T-helper 2 cell treated with Interferon-gamma antibody and Interleukin-4, amounts not matched to agents 5 μg/mL and 100 μg/mL, for 36 hours (primary cell): ENCODE measurements at places on chromosomes 4 and X.

DNA sequence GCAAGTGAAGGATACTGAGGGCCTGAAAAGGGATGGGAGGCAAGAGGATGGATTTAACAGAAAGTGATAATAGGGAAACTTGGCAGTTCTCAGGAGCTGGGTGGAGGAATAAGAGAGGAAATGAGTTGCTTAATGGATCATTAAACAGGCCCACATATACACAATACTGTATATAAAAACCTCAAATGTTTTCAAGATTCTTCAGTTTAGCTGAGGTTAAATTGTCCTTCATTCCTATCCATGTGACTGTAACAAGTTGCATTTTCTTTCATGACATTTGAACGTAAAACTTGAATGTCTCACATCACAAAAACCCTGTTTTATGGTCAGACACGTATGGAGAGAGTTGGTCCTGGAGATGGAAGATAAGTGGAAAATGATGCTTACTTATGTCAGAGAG, 76.5 kb upstream of the PLAC8 start:
- DNase-seq = no peak

- no peak for DNase-seq
Observed at GRCh38 chr4:164531336-164531735, 222.6 kb upstream of the SMIM31 start.

GRCh38 chr4:52019936-52020657, at the start of gene LRRC66:
LRRC66 (minus strand) TSS chr4:52020363; CDS start chr4:52017613, 2,750 bp downstream.
- DNase-seq = no peak

DNA sequence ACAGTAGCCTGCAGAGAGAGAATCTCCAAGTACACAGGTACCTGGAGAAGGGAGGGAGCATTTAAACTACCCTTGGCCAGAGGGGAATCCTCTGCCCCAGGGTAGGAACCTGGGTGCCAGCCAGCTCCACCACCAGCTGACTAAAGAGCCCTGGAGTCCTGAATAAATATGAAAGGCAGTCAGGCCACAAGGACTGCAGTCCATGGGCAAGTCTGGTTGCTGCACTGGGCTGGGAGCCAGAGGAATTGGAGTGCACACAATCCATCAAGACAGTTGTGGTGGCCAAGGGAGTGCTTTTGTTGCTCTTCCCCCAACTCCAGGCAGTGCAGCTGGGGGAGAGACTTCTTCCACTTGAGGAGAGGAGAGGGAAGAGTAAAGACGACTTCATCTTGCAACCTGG, 172.5 kb downstream of the HNRNPD start:
- DNase-seq = no peak

- DNase-seq = no peak
Observed at GRCh38 chr4:35604252-35604651, 640.1 kb downstream of the ARAP2 start.

DNA sequence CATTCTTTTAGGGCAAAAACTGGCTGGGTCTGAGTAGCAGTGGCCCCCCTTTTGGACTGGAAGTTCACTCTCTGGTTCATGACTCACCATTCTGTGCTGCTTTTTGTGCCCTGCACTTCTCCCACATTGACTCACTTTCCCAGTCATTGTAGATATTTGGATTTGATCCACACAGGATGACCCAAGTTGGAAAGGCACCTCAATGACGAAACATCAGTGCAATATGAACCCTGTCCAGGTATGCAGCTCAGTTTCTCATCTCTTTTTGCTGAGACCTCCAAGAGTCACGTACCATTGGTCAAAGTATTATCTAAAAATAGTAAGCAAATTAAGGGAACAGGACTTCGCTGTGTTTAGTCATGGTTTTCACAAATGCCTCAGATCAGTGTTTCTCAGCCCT, 92.7 kb downstream of the CBLL2 start:
- no peak for DNase-seq

DNA sequence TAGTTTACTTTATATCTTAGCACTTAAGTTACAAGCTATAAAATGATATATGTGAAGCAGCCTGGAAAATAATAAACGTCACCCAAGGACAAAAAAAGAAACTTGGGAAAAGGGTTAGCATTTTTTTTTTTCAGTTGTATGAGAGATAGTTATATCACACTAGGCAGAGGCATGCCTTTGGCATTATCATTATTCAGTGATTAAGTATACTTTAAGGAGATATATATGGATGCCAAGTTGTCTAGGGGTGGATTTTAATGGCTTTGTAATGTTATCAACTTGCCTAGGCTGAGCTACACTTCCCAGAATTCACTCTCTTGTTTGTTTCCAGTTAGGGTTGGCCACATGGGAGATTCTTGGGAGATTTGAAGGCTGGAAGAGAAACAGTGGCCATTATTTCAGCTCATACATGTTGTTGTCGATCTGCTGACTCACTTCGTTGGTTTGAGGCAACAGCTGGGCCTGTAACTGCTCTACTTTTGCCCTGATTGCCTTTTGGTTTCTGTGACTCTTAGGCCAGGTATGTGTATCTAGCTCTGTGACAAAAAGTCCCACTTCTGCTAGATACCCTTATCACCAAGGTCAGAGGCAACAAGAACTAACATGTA, 11.5 kb upstream of the SRPX start:
- DNase-seq = no peak

GRCh38 chr4:33037464-33037863, 2317.3 kb downstream of the PCDH7 start:
- no peak for DNase-seq

GRCh38 chr4:121011780-121012340, 60.5 kb downstream of the NDNF start:
- no peak for DNase-seq

DNA sequence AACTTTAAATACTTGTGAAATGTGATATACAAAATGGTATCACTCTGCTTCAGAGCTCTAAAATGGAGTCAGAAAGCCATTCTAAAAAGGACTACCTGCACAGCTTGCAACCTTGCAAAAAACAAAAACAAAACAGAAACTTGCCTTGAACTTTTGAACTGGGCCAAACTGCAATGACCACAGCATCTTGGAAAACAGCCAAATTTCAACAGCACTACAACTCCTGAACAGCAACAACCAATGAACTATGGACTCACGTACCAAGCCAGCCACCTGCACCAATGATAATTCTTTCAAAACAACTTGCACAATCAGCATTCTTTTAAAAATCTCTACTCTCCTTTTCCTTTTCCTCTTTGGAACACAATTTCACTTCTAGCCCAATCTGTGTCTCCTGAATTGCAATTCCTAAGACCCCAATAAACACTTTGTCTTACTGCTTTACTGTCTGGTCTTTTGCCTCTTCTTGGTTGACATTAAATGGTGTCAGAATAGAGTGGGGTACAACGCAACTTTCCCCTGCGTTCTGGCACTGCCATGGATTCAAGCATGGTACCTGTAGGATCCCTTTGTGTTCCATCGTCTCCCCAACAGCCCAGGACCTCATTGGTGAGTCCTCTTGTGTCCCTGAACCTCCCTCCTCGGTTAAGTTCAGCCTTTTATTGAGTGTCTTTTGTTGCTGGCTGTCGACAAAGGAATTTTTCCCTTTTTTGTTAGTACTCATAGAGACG, 35.7 kb upstream of the FMR1 start:
- DNase-seq = no peak

- peak; percentile 25 for DNase-seq
Observed at GRCh38 chrX:47311932-47312774, 58.2 kb upstream of the ZNF157 start.
